ENCODE measurements at places on chromosomes 7 and 10.
A peak's percentile ranks its signal among the peaks of the same experiment; 100 is the strongest.

DNA sequence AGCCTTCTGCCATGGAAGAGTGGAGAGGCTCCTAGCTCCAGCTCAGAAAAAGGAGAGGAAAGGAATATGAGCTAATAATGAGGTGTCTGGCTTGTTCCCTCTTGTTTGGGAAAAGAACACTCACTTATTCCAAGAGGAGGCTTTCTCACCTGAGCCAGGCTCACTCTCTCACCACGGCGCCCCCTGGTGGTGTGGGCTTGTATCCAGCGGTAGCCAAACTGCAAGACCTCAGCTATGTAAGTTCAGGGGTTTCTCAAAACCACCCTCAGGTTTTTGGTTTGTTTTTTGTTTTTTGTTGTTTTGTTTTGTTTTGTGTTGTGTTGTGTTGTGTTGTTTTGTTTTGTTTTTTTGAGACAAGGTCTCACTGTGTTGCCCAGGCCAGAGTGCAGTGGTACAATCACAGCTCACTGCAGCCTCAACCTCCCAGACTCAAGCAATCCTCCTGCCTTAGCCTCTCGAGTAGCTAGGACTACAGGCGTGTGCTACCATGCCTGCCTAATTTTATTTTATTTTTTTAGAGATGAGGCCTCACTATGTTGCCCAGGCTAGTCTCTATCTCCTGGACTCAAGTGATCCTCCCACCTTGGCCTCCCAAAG, 124.0 kb downstream of the TMEM130 start:
- DNase-seq = peak; percentile 11

GRCh38 chr10:89954061-89954460, 252.7 kb downstream of the KIF20B start:
- DNase-seq = no peak

GRCh38 chr7:47801423-47801822, 146.8 kb downstream of the PKD1L1 start:
- DNase-seq = no peak

DNA sequence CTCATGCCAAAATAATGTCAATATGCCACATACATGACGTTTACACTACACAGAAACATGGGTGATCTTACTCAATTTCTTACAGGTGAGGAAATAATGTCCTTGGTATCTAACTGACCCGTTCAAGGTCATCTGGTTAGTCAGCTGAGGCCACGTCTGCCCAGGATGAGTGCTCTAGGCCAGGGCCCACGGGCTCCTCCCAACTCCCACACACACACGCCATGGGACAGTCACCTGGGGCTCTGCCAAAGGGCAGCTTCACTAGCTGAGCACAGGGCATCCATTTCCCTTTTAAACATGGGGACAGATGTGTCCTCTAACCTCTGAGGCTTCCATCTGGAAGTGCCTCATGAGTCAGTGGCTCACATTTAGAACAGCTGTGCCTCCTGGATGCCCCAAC, 123.9 kb downstream of the TNS3 start:
- no peak for DNase-seq

- no peak for DNase-seq
Measured at GRCh38 chr10:95031656-95032055, 37.6 kb downstream of the CYP2C8 start.

DNA sequence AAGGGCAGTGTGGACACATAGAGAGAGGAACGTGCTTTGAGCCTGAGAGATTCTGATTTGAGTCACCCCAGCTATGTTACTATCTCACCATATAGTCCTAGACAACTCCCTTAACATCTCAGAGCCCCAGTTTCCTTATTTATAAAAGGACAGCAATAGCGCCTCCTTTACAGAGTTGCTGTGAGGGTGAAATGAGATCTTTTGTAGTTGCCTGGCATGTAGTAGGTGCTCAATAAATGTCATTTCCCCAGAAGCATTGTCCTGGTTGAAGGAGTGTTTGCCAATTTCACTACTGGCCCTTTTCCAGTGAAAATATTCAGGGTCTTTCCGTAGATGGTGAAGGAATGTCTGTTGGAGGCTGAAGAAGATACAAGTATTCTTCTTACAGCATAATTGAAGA, 51.3 kb upstream of the FAM180A start:
- DNase-seq = no peak

GRCh38 chr10:35339942-35340341, 3.6 kb downstream of the CCNY start:
- DNase-seq = no peak

DNA sequence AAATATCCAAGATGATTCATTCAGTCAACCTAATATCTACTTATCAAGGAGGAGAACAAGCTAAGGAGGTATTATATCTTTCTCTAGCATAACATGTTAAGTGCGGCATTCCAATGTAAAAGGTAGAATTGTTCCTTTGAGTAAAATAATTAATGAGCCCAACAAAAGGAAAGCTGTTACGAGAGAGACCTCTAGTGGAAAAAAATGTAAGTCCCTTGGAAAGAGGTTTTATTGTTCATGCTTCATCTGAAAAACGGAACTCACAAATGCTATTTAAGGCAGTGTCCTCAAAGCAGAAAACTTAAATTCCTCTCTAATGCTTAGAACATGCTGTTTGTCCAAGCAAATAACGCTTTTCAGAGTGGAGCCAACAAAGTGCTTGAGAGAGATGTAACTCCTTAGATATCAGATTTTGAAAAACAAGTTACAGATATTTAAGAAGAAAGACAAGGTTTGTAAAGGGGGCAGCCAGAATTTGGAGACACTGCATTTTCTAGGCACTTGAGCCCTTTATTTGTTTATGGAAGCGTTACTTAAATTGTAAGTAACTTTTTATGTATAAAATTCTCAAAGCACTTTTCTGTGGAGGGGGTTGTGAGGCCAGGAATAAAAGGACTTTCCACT, 119.9 kb downstream of the TFEC start:
- peak; percentile 14 for DNase-seq

DNA sequence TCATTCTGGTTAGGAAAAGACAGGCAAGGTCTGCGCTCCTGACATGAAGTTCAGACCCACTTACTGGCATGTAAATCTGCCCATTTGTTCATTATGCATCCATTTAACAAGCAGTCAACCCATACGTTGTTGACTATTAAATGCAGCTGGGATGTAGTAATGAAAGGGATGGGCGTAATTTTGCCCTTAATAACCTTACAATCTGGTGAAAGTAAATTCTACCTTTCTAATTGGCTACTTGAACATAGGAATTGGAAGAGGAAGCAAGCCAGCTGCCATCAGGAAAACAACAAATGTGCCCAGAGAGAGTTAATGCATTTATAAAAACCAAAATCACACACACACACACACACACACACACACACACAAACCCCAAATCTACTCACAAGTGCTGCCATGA, 170.2 kb upstream of the PITRM1 start:
- DNase-seq = no peak
